ENCODE measurements at places on chromosomes 1 and 21.
A peak's percentile ranks its signal among the peaks of the same experiment; 100 is the strongest.

- no peaks in the 10 kb centered on the region for H3K4me1 ChIP-seq
- no peaks in the 10 kb centered on the region for H3K36me3 ChIP-seq
- H3K27me3 ChIP-seq = peaks cover 2% of the 10 kb centered on the region
- DNase-seq = no peak
- no peak overlapping the region for H3K4me3 ChIP-seq
These were observed 302.0 kb downstream of the SIPA1L2 start for GRCh38 chr1:232327899-232328298.

GRCh38 chr1:15341634-15342407 lies 67.9 kb upstream of the EFHD2 start:
- peaks cover 12% of the 10 kb centered on the region for H3K4me1 ChIP-seq
- H3K36me3 ChIP-seq = no peaks in the 10 kb centered on the region
- peak overlapping the region; percentile 37 for H3K27ac ChIP-seq
- peak; percentile 85 for DNase-seq
- no peak overlapping the region for H3K4me3 ChIP-seq

GRCh38 chr21:43869486-43870325 lies 4.7 kb downstream of the AGPAT3 start:
- H3K27ac ChIP-seq = no peak overlapping the region
- no peak for DNase-seq
- H3K4me1 ChIP-seq = peaks cover 10% of the 10 kb centered on the region
- H3K36me3 ChIP-seq = peaks cover 12% of the 10 kb centered on the region
- H3K4me3 ChIP-seq = no peak overlapping the region

GRCh38 chr1:13707164-13707563 lies 7.2 kb downstream of the PRDM2 start:
- H3K36me3 ChIP-seq = no peaks in the 10 kb centered on the region
- no peaks in the 10 kb centered on the region for H3K27me3 ChIP-seq
- 0 out of 2 replicates have a peak, but pooled peaks cover 2% of the 10 kb centered on the region for H3K4me1 ChIP-seq

GRCh38 chr1:162985816-162986435 lies 83.2 kb upstream of the RGS4 start:
- H3K27me3 ChIP-seq = no peaks in the 10 kb centered on the region
- H3K4me1 ChIP-seq = no peaks in the 10 kb centered on the region
- no peak overlapping the region for H3K27ac ChIP-seq
- H3K36me3 ChIP-seq = no peaks in the 10 kb centered on the region
- DNase-seq = peak; percentile 67

DNA sequence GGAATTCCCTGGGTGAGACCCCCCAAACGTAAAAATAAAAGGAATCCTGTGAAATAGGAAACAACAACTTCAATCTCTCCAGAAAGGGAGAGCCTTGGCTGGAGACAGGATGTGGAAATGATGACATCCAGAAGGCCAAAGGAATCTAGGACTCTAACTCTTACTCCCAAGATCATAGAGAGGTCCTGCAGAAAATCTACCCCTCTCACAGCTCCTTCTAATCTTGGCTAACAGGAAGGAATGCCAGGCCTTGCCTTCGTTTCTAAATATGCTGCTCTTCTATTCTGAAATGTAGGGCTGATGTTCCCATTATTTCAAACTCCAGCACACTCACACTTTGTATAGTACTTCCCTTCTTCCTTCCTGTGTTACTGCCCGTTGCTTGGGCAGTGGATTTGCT lies 40.7 kb downstream of the ARHGEF11 start:
- no peak overlapping the region for H3K4me3 ChIP-seq
- no peaks in the 10 kb centered on the region for H3K36me3 ChIP-seq
- no peak for DNase-seq
- no peak overlapping the region for H3K27ac ChIP-seq
- no peaks in the 10 kb centered on the region for H3K27me3 ChIP-seq
- H3K4me1 ChIP-seq = peaks cover 15% of the 10 kb centered on the region

GRCh38 chr1:35560256-35561225 lies 2.9 kb downstream of the NCDN start:
- H3K27ac ChIP-seq = no peak overlapping the region
- H3K4me1 ChIP-seq = peaks cover 7% of the 10 kb centered on the region
- H3K27me3 ChIP-seq = no peaks in the 10 kb centered on the region
- no peak overlapping the region for H3K4me3 ChIP-seq
- no peak for DNase-seq
- H3K36me3 ChIP-seq = peaks cover 34% of the 10 kb centered on the region

DNA sequence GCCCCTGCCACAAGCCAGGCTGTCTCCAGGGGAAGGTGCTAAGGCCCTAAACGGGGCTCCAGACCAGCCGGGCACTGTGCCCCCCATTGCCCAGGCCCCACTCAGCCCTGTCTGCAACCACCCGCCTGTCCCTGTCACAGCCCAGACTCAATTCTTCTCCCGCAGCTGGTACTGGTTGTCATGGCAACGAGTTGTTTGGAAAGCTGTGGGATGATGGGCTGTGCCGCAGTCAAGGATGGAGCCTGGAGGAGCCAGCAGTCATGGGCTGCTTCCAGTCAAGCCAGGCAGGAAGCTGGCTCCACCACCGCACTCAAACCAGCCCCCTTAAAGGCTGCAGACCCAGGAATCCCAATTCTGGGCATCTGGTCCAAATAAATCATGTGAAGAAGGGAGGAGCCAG lies 4.2 kb downstream of the SPOCD1 start:
- H3K36me3 ChIP-seq = no peaks in the 10 kb centered on the region
- peak; percentile 78 for DNase-seq
- H3K27ac ChIP-seq = no peak overlapping the region
- H3K27me3 ChIP-seq = no peaks in the 10 kb centered on the region
- H3K4me3 ChIP-seq = no peak overlapping the region

DNA sequence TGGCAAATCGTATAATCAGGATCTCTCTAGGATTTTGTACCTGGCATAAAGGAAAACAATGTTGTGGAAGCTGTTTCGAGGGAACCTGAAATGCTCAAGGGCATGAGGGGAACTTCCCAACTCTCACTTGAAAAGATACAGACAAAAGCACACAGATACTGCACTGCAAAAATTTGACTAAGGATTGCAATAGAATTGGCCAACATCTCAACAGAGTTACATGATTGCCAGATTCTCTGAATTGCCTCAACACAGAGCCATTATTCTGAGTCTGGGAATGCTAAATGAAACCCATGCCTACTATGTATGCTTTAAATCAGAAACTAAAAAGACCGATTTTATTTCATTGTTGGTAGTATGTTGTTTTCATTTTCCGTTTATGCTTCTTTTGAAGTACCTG lies 16.0 kb downstream of the KRTAP19-8 start:
- H3K27ac ChIP-seq = no peak overlapping the region
- no peaks in the 10 kb centered on the region for H3K4me1 ChIP-seq
- H3K4me3 ChIP-seq = no peak overlapping the region

DNA sequence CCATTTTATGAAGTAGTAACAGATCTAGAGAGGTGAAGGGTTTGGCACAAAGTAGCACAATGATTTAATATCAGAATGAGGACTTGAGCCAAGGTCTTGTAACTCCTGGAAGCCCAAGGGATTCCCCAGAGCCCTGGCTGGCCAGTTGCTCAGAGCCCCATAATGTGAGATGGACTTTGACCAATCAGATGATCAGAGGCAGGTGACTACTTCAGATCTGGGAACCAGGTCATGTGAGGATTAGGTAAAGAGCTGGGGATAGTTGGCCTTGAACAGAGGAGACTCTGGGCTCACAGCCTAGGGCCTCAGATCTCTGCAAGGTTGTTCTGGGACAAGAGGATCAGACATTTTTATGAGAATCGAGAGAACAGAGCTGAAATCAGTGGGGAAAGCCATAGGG lies 18.9 kb downstream of the SHISAL2A start:
- H3K36me3 ChIP-seq = no peaks in the 10 kb centered on the region
- H3K4me1 ChIP-seq = no peaks in the 10 kb centered on the region
- DNase-seq = no peak
- no peak overlapping the region for H3K27ac ChIP-seq
- H3K27me3 ChIP-seq = peaks cover 6% of the 10 kb centered on the region
- no peak overlapping the region for H3K4me3 ChIP-seq

DNA sequence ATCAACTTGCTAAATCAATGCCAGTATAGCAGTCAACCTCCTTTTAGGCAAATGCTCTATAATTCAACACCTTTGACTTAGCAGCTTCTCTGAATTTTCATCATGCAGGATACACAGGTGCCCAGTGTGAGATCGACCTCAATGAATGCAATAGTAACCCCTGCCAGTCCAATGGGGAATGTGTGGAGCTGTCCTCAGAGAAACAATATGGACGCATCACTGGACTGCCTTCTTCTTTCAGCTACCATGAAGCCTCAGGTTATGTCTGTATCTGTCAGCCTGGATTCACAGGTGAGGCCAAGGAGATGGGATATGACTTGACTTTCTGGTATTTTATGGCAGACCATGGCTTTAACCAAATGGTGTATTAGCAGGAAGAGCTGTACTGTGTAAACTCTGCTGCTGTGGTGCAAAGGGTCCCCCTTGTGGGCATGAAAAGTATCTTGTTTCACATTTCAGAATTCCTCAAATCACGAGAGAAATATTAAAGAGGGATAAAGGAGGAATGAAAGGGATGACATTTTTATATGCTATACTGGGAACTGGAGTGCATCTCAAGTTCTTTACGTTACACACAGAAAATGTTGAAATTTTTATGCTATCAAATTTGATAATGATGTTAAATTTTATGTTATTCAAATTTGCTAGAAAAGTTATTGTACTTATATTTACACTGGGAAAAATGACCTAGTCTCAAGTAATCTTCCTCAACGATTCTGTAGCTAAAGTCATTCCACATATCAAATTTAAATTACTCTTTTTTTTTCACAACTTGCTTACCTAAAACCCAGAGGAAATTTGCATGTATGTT lies 88.9 kb downstream of the CRB1 start:
- no peaks in the 10 kb centered on the region for H3K27me3 ChIP-seq
- peak; percentile 58 for DNase-seq
- H3K4me3 ChIP-seq = no peak overlapping the region
- no peaks in the 10 kb centered on the region for H3K4me1 ChIP-seq
- no peaks in the 10 kb centered on the region for H3K36me3 ChIP-seq
- H3K27ac ChIP-seq = no peak overlapping the region

- H3K36me3 ChIP-seq = peaks cover 5% of the 10 kb centered on the region
- H3K27ac ChIP-seq = peak overlapping the region; percentile 42
- H3K4me1 ChIP-seq = peaks cover 19% of the 10 kb centered on the region
- DNase-seq = peak; percentile 82
- no peaks in the 10 kb centered on the region for H3K27me3 ChIP-seq
These were observed 65.4 kb downstream of the MACF1 start for GRCh38 chr1:39269791-39270342.

DNA sequence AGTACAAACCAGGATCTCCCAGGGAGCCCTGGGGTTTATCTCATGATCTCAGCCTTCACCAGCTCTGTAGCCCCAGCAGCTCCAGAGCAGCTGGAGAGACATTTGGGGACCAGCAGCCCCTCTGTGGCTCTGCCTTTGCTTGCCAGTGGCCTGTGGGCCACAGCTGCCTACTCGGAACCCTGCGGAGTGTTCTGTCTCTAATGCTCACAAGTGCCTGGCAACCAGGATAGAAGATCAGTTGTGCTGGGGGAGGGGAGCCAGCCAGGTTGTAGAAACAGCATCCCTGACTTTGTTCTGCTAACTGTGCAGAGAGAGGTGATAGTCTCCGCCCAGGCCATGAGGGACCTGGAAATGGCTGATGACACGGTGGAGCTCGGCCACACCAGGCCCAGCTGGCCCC lies 50.9 kb upstream of the KCNJ15 start:
- H3K4me3 ChIP-seq = no peak overlapping the region
- no peaks in the 10 kb centered on the region for H3K4me1 ChIP-seq
- no peak overlapping the region for H3K27ac ChIP-seq
- H3K36me3 ChIP-seq = no peaks in the 10 kb centered on the region
- peaks cover 45% of the 10 kb centered on the region for H3K27me3 ChIP-seq

GRCh38 chr1:212431644-212432043 lies 1.1 kb upstream of the NENF start:
- H3K27me3 ChIP-seq = peaks cover 2% of the 10 kb centered on the region
- DNase-seq = no peak
- no peak overlapping the region for H3K27ac ChIP-seq
- no peak overlapping the region for H3K4me3 ChIP-seq
- H3K4me1 ChIP-seq = peaks cover 13% of the 10 kb centered on the region

DNA sequence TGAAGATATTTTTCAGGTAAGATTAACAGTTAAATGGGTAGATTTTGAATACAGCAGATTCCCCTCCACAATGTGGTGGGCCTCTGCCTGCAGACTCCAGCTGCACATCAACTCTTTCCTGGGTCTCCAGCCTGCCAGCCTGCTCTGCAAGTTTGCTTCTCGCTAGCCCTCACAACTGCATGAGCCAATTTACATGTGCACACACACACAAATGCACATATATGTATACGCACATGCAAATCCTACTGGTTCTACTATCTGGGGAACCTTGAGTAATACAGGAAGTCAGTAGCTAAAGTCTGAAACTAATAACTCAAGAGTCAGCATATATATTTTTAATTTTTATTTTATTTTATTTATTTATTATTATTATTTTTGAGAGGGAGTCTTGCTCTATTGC lies 34.8 kb upstream of the QSOX1 start:
- H3K4me3 ChIP-seq = no peak overlapping the region
- peaks cover 25% of the 10 kb centered on the region for H3K4me1 ChIP-seq
- DNase-seq = no peak
- no peaks in the 10 kb centered on the region for H3K36me3 ChIP-seq

DNA sequence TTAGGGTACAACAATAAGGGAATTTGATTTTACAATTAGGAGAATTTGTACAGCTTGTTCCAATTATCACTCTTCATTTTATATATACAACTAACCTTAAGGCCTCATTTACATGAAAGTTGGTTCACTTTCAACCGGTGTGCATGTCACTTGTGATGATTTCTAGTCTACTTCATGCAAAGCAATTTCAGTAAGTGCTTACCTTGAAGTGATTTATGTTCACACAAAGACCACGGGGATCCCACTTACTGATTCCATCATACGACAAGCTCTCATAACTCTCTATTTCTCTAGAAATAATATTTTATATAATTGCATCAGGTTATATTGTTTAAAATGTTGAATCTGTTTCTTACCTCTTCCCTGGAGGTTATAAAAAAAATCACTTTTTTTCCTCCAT lies 100.3 kb upstream of the CHODL start:
- no peaks in the 10 kb centered on the region for H3K27me3 ChIP-seq
- no peaks in the 10 kb centered on the region for H3K36me3 ChIP-seq
- H3K4me3 ChIP-seq = no peak overlapping the region
- no peaks in the 10 kb centered on the region for H3K4me1 ChIP-seq
- DNase-seq = no peak
